ENCODE measurements at places on chromosomes 4 and X. TPM values are rescaled to one million over a fixed set of nuclear protein-coding genes. Genes with fewer than 3 reads are reported as not detected.

The FRAS1 gene
- 6.5 TPM for polyA plus RNA-seq

The NFKB1 gene
- polyA plus RNA-seq = 7.0 TPM

The EPGN gene
- polyA plus RNA-seq = not detected

The SLC6A14 gene
- 0.07 TPM for polyA plus RNA-seq

The SPARCL1 gene
- 39.1 TPM for polyA plus RNA-seq

The INPP4B gene
- 1.7 TPM for polyA plus RNA-seq

The GPR50 gene
- polyA plus RNA-seq = not detected

The IL3RA gene
- polyA plus RNA-seq = 7.6 TPM

The TNMD gene
- not detected for polyA plus RNA-seq

The ASB9 gene
- polyA plus RNA-seq = 5.7 TPM

The LRP2BP gene
- 0.72 TPM for polyA plus RNA-seq

The TMPRSS11D gene
- not detected for polyA plus RNA-seq

The ADH7 gene
- not detected for polyA plus RNA-seq

The ARHGEF6 gene
- 1.2 TPM for polyA plus RNA-seq

The ZNF718 gene
- 1.2 TPM for polyA plus RNA-seq

The RPL34 gene
- 3,620 TPM for polyA plus RNA-seq

The PHOX2B gene
- polyA plus RNA-seq = 0.54 TPM

The MGAT4D gene
- not detected for polyA plus RNA-seq

The KIAA1210 gene
- not detected for polyA plus RNA-seq

The BEND2 gene
- not detected for polyA plus RNA-seq
